ENCODE measurements at places on chromosomes 16 and 17. TPM values are rescaled to one million over a fixed set of nuclear protein-coding genes. Genes with fewer than 3 reads are reported as not detected.

- no peak for DNase-seq
These were observed 30.5 kb downstream of the SLC5A11 start for GRCh38 chr16:24876231-24876630.

GRCh38 chr16:85369741-85370528, 243.2 kb upstream of the GSE1 start:
- peak; percentile 31 for DNase-seq

DNA sequence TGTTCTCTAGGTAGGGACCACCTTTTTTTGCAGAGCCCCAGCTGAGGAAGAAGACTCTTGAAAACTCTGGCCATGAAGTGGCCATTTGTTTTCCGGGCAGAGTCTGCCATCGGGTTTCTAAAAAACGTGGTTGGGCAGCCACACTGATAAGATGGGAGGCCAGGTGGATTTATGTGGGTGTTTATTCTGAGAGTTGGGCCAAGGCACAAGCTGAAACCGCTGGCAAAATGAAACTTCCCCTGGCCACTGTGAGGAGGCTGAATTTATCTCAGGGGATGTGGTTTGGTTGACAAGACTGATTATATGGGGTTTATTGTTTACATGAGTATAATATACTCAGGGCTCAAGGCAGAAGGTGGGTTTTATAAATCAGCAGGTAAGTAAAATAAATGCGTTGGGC, 421.8 kb downstream of the UTP18 start:
- no peak for DNase-seq

Gene SLFN13
- polyA plus RNA-seq, result 4.3 TPM

GRCh38 chr17:4104506-4104905, 38.3 kb downstream of the ZZEF1 start:
- DNase-seq, result no peak

- DNase-seq, result no peak
These were observed 11.7 kb upstream of the ANKRD40CL start for GRCh38 chr17:50778988-50779387.

GRCh38 chr17:9021992-9022572, 772 bp downstream of the NTN1 start:
- no peak for DNase-seq

Gene CCL1
- polyA plus RNA-seq, result not detected

DNA sequence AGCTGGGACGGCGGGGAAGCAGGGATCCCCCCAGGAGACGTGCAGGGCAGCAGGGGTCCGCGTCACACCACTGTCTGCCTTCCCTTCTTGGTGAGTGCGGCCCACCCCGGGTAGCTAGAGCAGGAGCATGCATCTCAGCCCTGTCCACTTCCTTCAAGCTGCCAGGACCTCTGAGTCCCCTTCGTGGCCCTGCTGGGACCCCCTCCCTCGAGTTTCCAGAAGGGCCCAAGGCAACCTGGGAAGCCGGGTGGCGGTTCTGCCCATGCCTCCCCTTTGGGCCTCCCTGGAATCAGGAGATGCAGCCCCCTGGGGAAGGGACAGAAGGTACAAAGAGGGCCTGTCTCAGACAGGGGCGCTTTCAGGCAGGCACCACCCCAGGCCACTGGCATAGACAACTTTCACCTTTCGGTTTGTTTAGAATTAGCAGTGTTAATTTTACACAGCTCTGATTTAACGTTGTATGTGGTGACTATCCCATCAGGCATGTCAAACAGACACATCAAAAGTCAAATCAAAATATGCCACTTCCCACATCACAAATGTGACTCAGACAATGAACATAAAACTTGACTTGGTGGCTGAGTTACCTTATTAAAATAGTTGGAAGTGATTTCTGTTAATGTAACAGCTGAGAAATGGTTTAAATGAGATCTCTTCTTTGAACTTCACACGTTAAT, 94.5 kb upstream of the METRNL start:
- DNase-seq, result no peak

DNA sequence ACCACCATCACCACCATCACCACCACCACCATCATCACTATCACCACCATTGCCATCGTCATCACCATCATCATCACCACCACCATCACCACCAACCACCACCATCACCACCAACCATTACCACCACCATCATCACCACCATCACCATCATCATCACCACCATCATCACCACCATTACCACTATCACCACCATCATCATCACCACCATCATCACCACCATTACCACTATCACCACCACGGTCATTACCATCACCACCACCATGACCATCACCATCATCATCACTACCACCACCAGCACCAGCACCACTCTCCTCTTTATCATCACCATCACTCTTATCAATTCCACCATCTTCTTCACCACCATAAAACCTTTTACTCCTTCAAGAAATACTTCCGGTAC, 1.1 kb upstream of the TMEM114 start:
- DNase-seq, result no peak

Gene MYH4
- polyA plus RNA-seq, result not detected

GRCh38 chr16:47492428-47493377, 31.6 kb downstream of the PHKB start:
- DNase-seq, result peak; percentile 30

- DNase-seq, result no peak
These were observed 175.9 kb downstream of the XYLT1 start for GRCh38 chr16:17294856-17295255.

Gene NPIPA5
- polyA plus RNA-seq, result not detected
